NCI-H187 treated with DMSO at 0.1 percent for 48 hours (cell line): ENCODE measurements at places on chromosomes 7 and 10.

DNA sequence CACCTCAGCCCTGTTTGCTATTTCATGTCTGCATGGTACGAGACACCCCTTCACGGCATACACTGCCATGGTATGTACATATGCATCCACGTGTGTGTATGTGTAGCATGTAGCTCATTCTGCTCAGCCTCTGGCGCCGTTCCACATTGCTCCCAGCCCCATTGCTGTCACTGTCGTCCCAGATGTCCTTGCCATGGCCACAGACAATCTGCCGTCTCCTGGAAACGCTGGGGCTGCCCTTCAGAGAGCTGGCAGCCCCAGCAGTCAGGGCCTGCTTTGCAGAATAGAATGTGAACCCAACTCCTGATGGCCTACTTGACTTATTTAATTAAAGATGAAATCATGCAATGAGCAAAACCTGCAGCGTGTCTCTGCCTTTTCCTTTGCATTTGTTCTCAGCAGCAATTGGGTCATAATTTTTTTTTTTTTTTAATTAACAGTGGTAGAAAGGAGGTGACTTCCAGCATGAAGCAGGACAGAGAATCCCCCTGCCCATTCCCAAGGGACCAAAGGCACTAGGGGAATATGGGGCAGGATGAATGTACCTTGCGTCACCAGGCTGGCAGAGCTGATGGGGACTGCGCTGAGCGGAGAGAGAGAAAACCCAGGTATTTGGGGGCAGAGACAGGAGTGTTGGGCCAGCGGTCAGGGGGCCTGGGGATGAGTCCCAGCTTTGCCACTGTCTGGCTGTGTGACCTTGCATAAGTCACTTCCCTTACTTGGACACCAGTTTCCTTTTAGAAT, 49.2 kb downstream of the CHST3 start:
- no peak for DNase-seq

DNA sequence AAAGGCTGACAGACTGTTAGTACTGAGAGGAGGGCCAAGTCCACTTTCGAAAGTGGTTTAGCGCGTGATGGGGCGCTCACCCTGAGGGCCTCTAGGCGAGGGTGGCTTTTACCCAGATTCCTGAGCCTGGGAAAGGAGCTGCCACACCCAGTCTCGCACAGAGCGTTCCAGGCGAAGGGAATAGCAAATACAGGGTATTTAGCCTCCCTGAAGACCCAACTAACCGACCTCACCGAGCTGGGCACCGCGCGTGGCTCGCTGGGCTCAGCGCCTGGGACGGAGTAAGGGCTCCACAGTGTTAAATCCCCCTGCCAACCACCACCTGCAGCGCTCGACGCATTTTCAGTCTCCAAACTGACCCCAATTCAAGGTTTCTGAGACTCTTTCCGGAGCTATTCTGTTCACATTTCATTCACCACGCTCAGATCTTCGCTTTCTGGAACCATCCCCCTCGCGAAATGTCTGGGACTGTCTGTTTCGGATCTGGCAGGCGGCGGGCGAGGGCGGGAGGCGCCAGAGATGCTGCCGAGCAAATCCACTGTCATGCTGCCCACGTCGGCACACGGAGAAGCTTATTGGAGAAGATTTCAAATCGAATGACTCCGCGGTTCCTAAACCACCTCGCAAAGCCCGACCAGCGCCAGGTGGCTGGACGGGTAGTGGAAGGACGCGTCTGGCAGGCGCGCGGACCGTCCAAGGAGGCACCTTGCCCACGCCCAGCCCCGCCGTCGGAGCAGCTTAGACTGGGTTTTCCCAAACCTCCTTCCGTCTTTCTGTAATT, 1.4 kb upstream of the OSBPL3 start:
- DNase-seq = no peak

DNA sequence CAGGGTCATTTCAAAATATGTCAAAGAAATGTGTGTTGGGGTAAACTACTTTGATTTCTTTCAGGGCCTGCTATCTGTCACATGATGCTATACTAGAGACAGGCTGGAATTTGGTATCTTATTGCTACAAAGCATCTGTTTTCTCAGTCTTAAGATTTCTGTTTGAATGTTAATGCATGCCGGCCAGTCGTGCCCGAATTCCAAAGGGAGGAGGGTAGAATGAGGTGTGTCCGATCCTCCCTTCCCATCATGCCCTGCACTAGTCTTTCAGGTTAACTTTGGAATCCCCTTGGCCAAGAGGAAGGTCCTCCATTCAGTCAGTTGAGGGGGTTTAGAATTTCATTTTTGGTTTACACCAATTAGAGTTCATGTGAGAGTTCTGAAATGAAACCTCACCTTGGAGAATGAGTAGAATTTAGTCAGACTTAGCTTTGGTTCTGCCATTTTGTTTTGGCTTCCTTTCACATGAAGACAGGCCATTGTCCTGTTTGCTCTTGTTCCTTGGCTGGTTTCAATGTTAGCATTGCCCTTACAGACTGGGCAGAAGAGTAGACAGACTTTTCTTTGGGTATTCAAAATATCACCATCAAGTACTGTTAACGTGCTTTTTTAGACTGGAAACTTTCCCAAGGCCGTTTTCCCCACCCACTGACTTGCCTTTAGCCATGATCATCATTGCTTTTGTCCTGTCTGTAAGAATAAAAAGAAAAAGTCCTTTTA, 95.8 kb downstream of the CAMK1D start:
- DNase-seq = no peak

DNA sequence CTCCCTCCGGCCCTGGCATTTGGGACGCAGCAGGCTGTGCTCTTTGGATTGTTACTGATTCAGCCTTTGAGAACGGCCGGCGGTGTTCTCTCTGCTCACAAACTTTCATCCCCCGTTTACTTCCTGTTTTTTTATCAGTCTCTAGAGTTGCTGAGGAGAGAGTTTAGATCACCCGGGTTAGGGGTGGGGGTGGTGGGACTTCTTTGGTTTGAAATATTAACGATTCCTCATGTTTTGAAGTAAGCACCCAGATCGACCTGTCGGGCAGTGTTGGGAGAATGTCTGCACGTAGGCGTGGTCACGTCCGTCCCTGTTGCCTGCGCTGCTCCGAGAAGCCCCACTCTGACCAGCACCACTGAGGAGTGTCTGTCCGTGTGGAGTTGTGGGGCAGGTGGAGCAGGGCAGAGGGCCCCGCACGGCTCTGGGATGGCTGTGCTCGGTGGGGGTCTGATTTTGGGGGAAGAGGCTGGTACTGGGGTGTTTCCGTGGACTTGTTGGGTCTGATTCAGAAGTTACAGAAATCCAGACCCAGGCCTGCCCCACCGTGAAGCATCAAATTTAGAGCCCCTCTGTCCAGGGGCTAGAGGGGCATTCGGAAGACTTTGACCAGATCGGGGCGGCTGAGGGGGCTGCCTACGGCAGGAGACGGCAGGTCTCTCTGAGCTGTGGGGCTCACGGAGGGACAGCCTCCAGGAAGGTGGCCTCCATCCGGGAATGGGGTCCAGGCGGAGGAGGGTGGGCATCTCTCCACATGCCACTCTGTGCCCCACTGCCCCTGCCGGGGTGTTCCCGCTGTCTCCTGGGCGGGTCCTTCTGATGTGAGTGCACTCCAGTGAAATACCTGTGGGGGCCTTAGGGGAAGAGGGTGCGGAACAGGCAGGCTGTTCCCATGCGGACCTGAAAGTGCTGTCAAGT, 7.4 kb downstream of the INPP5A start:
- no peak for DNase-seq

GRCh38 chr7:97043281-97043680, 18.6 kb upstream of the DLX5 start:
- no peak for DNase-seq

GRCh38 chr10:129472696-129473555, 5.9 kb downstream of the MGMT start:
- DNase-seq = no peak

- no peak for DNase-seq
Measured at GRCh38 chr7:28939844-28940544, 18.1 kb downstream of the TRIL start.

- no peak for DNase-seq
Measured at GRCh38 chr7:38751416-38751815, 120.2 kb upstream of the AMPH start.

DNA sequence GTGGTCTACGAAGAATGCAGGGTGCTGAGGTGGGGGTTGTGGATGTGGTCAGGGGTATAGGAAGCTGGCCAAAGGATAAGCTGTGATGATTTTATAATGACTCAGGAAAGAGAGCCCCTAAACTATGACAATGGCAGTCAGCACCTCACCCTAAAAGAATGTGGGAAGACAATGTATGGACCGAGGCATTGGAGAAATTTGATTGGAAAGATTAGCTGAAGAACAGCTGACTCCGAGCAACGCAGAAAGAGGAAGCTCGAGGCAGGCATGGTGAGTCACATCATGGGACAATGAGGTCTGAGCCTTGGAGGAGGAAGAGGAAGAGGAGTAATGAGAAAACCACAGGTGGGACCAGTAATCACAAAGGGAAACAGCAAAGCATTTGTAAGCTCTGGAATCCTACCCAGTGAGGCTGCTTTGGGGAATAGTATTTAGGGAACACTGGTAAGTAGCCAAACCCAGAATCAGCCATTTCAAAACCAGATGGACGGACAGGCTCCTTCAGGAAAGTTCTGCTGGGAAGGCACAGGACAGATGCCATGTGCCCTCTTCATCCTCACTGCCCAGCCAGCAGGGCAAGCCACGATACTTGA, 295.4 kb downstream of the PRPF18 start:
- DNase-seq = no peak

DNA sequence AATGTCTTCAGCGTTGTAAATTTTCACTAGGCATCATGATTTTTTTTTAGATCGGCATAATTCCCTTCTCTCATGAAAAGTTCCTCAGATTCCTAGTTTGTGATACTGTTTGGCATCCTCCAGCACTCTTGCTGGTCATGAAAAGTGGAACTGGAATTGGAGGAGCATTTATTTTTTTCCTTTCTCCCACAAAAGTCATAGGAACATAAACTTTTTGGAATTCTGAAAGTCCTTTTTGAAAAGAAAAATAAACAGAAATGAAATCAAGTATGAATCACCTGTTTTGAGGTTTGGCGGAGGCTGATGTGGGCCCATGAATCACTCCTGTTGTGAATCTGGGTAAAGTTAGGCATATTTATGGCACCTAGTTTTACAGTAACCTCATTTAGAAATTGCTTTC, 17.7 kb downstream of the CACNB2 start:
- no peak for DNase-seq

DNA sequence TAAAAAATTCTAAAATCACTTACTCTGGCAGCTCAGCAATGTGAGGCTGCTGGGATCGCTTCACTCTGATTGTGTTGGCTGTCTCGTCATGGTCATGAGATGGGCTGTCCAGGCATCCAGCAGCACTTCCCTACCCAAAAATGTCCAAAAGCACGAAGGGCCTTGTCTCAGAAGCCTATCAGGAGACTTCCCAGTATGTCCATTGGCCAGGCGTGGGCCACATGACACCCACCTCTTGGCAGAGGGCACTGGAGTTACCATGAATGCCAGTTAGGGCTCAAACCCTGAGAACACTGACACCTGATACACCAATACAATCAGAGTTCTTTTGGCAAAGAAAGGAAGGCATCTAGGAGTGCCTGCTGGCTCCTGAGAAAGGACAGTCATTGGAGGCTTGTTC, 27.0 kb upstream of the GLI3 start:
- no peak for DNase-seq

- no peak for DNase-seq
Measured at GRCh38 chr10:104099269-104099668, 13.6 kb upstream of the COL17A1 start.

GRCh38 chr10:63210611-63211196, 77.6 kb downstream of the NRBF2 start:
- no peak for DNase-seq

GRCh38 chr10:60820093-60820754, 41.9 kb downstream of the CDK1 start:
- no peak for DNase-seq

- no peak for DNase-seq
Measured at GRCh38 chr10:97542169-97543024, 30.2 kb upstream of the ANKRD2 start.

- DNase-seq = no peak
Measured at GRCh38 chr7:29207162-29207801, 12.7 kb downstream of the CHN2 start.

- no peak for DNase-seq
Measured at GRCh38 chr7:138248609-138249008, 172.3 kb downstream of the AKR1D1 start.

- no peak for DNase-seq
Measured at GRCh38 chr7:36051501-36051900, 101.6 kb upstream of the EEPD1 start.

- DNase-seq = no peak
Measured at GRCh38 chr7:151410405-151411390, 860 bp upstream of the WDR86 start.

GRCh38 chr10:70286616-70287015, 2.8 kb upstream of the NPFFR1 start:
- no peak for DNase-seq

- no peak for DNase-seq
Measured at GRCh38 chr7:27112361-27112760, 9.9 kb upstream of the HOXA2 start.

- no peak for DNase-seq
Measured at GRCh38 chr7:151488096-151488495, 31.6 kb downstream of the RHEB start.

DNA sequence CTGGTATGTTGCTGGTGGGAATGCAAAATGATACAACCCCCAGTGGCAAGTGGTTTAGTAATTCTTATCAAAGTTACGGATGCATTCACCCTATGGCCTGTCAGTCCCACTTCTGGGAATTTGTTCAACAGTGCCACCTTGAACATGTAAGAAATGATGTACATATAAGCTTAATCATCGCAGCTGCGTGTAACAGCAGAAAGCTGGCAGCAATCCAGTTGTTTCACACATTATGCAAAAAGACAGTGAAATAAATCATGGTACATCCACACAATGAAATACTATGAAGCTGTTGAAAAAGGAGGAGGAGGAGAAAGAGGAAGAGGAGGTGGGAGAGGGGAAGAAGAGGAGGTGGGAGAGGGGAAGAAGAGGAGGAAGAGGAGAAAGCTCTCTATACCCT, 76.2 kb upstream of the MYL10 start:
- no peak for DNase-seq

DNA sequence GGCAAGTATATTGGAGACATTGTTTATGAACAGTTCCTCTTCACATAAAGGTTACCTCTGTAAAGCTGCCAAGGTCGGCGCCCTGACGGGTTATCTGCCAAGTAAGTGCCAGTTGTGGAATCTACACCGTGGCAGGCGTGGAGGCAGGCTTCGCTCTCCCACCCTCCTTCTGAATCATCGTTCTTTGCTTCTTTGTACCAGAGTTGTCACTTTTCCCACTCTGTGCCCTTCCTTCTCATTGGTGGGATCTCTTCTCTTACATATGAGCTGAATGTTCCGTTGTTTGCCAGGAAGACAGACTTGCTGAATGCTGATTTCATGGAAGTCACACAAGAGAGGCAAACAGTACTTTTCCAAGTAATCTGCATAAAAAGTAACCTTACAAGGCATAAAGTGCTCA, 40.6 kb upstream of the PTPRZ1 start:
- no peak for DNase-seq

- DNase-seq = no peak
Measured at GRCh38 chr7:28481091-28481926, 69.0 kb downstream of the CREB5 start.

GRCh38 chr10:21926949-21927348, 76.6 kb downstream of the DNAJC1 start:
- no peak for DNase-seq
